Left renal pelvis (tissue), 4 donors: ENCODE measurements at places on chromosomes 2 and 18. TPM values are rescaled to one million over a fixed set of nuclear protein-coding genes. Genes with fewer than 3 reads are reported as not detected.

DNA sequence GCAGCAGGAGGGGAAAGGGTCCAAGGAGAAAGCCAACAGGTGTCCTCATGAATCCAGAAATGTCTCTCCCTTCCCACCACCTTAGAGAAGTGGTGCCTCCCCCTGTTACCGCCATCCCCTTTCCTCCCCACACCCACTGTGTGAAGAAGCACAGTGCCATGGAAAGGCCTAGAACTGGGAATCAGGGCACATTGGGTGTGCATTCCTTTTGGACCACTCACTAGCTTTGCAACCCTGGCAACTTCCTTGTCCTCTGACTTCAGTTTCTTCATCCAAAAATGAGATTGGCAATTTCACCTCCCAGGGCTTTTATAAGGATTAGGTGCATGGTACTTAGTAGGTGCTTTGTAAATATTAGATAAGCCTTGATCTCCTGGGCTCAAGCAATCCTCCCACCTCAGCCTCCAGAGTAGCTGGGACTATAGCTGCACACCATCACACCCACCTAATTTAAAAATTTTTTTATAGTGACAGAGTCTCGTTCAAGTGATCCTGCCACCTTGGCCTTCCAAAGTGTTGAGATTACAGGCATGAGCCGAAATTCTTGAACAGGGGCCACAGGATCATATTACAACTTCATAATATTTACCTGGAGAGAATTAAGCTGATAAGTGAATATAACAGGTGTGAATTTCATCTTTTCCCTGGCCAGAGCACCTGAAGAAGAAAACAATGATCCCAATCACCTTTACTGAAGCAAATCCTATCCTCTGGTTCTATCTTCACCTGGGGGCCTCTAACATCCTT, 97.9 kb upstream of the TAF1B start:
- DNase-seq, result no peak

DNA sequence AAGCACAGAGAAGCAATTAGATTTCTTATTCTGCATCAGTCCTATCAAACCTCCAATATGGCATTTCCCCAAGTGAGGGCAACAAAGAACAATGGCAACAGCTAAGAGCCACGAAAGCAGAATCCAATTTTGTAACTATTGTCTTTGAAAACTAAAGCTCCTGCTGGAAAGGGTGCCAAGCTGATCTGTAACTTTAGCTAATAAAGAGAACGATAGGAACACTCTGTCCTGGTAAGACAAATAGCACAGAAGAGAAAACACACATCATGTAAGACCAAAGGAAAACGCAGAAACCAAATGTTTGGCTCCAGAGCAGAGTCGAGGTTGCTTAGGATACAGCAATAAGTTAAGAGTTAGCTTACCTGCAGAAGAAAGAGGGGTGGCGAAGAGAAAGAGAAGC, 160.5 kb downstream of the STK39 start:
- no peak for DNase-seq

- DNase-seq, result no peak
Measured at GRCh38 chr2:173353556-173353955, 1.1 kb upstream of the CDCA7 start.

DNA sequence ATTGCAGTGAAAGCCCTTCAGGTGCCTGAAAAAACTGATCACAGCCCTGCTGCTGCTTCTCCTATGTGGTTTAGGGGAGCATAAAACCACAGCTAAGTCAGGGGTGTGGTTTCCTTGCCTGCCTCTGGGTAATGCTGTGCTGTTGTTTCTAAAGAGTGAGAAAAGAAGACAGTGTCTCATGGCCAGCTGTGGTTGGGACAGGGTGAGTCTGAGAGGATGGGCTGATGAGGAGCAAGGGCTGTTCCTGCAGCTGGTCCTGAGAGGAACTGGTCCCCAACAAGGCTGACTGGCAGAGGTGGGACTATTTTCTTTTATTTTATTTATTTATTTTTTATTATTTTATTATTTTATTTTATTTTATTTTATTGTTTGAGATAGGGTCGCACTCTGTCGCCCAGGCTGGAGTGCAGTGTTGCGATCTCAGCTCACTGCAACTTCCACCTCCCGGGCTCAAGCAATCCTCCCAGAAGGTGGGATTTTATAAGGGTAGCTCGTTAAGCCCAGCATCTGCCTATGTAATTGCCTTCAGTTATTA, 236.7 kb downstream of the FHOD3 start:
- DNase-seq, result no peak

GRCh38 chr2:79292958-79293315, 133.4 kb upstream of the REG3A start:
- no peak for DNase-seq

The EFHD1 gene
- polyA plus RNA-seq, result 72.5 TPM

- no peak for DNase-seq
Measured at GRCh38 chr2:8872821-8873432, 35.5 kb upstream of the KIDINS220 start.

The PPP1R1C gene
- 3.3 TPM for polyA plus RNA-seq

The ATP6V1B1 gene
- 62.6 TPM for polyA plus RNA-seq

The MROH2A gene
- 0.13 TPM for polyA plus RNA-seq

DNA sequence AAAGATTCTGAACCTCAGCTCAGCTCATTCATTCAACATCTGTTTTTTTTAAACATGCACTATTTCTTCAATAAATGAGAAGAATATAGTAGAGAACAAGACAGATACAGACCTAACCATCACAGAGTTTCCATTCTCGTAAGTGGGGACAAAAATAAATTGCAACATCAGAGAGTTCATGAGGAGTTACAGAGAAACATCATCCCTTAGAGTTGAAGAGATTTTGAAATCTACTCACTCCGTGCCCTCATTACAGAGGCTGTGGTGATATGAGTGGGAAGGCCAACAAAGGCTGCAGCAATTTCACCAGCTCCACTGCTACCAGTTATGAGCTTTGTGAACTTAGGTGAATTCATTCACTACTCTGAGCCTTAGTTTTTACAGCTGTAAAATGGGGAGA, 399.3 kb downstream of the BCL11A start:
- DNase-seq, result no peak

DNA sequence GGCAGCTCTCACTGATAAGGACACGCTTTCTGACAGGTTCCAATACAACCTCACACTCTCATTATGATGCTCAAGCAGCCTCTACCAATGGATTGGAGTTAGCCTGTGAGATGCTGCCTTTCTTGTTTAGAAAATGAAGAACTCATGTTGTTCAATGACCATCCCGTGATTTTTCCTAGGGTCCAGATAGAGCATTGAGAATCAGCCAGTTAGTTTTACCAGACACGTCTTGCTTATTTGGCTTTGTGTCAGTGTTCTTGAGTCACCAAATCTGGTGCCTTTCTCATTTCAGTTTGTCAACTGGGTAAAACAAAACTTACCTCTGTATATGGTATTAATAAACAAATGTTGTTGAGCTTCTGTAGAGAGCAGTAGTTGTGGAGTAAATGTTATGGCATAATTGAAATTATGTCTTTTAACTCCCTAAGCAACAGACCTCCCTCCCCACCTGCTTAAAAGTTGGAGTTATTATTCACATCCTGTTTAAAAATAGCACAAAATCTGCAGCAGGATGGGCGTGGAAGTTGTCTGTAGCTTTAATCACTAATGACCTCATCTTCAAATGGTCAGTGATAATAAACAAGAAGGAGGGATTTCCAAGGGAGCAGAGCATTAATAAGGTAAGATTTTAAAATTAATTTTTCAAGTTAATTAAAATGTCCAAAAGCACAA, 167.3 kb downstream of the HRH4 start:
- DNase-seq, result no peak

DNA sequence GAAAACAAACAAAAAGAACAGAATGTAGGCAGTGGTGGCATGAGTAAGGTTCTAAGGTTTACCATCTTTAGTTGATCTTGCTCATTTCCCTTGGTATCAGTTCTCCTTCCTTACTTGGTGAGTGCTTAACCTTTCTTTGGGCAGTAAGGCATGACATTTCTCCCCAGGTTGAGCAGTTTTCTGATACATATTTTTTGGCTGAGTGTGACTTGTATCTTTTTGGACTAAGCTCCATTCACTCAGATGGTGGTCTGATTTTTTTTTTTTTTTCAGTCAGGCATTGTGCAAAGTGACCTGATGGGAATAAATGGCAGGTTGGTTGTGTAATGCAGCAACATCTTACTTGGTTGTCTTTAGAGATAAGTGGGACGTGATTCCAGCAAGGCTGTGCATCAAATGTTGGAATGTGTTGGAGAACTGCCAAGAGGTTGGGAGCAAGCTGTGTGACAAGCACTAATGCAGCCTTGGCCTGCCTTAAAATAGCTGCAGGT, 15.1 kb downstream of the SPTBN1 start:
- DNase-seq, result peak; percentile 58

GRCh38 chr2:167190053-167190452, 301.8 kb downstream of the XIRP2 start:
- DNase-seq, result no peak

DNA sequence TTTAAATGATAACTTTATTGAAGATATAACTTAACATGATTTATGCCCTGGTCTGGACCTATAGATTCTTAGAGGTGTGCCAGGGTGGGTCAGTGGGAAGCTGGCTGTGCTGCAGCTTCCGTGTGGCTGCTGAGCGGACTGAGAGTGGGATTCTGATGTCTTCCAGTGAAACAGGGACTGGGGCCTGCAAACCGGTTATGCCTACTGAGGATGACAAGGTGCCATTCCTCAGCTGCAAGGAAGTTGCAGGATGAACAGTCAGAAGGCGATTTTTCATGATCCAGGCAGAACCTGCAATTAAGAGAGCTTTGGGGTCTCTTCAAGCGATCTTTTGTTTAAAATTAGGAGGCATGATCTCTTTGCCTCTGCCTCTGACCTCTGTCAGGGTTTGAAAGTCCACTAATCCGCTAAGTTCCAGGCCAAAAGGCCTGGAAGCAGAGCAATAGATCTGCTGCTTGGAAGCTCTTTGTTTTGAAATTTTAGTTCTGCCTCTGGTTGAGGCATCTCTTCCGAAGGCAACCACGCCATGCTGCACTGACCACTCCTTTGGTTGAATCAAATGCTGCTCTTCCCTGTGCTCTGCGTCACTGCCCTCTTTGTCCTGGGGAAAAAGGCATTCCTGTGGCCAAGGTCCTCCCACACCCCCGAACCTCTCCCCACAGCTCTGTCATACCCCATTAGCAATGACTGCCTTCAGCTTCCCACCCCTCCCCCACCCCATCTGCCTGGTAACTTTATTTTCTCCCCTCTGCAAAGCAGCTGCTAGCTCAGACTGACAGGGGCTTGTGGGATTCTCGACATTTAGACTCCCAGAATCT, 2.0 kb downstream of the TMEM169 start:
- peak; percentile 63 for DNase-seq

The CD8A gene
- polyA plus RNA-seq, result 0.44 TPM

GRCh38 chr2:241256168-241256545, 59.3 kb downstream of the HDLBP start:
- DNase-seq, result no peak

DNA sequence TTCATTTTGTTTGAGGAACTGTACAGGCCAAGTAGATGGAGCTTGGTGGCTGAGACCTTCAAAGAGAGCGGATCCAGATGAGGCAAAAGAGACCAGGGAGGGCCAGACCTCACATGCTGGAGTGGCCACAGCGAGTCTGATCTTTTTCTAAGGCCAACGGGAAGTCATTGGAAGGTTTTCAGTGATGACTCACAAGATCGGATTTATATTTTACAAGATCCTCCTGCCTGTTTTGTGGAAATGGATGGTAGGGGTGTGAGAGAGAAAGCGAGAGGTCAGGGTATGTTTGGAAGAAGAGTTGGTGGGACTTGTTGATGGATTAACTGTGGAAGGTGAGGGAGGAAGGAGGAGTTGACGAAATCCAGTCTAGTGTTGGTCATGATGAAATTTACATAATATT, 44.6 kb upstream of the TUBA3D start:
- DNase-seq, result no peak

The SPR gene
- polyA plus RNA-seq, result 12.1 TPM

GRCh38 chr2:75707901-75708300, 2.8 kb downstream of the GCFC2 start:
- no peak for DNase-seq

The USP34 gene
- polyA plus RNA-seq, result 119 TPM

- no peak for DNase-seq
Measured at GRCh38 chr2:1812926-1813325, 68.6 kb upstream of the PXDN start.

DNA sequence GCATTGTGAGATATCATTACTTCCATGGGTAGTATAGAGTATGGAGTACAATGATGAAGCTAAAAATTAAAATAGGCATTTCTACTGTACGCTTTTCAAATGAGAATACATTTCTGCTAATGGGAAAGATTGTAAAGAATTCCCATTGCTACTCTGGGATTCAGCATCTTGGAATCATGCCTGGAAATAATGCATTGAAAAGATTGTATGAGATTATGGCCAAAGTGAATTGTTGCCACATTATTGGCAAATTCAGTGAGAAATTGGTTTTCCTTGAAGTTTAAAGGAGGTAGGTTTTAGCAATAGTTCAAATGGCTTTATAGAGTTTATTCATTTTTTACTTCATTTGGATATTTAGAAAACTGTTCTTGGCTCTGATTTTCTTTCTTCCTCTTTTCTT, 157.9 kb downstream of the GULP1 start:
- DNase-seq, result no peak

The TBR1 gene
- not detected for polyA plus RNA-seq

- no peak for DNase-seq
Measured at GRCh38 chr2:105873281-105873680, 128.6 kb downstream of the NCK2 start.

DNA sequence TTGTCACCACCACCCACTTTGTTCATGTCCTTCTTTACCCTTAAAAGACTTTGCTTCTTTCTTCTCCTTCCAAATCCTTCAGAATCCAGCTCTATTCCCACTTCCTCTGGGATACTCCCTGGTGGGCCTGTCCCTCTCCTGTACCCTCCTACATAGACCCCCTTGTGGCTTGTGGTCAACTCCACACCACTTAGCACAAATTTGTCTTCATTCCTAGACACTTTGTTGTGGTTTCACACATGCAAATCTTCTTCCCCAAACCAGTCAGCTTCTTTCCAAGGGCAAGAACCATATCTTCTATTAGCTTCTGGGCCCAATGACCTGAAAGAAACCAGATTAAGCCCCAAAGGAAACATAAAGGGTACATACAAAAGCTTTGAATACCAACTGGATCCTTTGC, 342.4 kb downstream of the TNS1 start:
- DNase-seq, result no peak

DNA sequence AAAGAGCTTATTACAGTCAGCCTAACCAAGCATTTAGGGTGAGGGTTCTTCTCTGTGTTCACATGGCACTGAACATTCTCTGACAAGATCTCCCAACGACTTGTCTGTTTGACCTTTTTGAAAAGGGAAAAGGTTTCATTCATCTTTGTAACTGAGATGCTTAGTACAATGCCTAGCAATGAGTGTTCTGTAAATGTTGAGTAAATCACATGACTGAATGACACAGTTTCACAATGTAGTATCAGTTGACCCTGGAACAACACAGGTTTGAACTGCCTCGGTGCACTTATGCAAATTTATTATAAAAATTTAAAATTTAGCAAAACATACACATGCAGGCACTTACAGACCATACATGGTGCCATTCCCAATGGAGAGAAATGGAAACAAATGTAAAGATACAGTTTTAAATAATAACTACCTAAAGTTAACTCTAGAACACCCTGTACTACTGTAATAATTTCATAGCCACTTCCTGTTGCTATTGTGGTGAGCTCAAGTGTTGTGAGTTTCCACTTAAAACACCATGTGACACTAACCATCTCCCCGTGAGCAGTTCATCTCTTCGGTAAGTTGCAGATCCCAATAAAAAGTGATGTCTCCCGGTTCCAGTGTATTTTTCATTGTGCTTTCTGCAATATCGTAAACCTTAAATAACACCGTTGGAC, 34.1 kb upstream of the VWC2L start:
- DNase-seq, result no peak
